ENCODE measurements at places on chromosomes 3 and 15. TPM values are rescaled to one million over a fixed set of nuclear protein-coding genes. Genes with fewer than 3 reads are reported as not detected.

FAM107A gene
- not detected for total RNA-seq

IL5RA gene
- total RNA-seq = 3.7 TPM

GABRA5 gene
- not detected for total RNA-seq

GNAT1 gene
- total RNA-seq = not detected

SOX14 gene
- total RNA-seq = not detected

ZNF106 gene
- total RNA-seq = 47.5 TPM

MCF2L2 gene
- 20.7 TPM for total RNA-seq

TMCO5A gene
- total RNA-seq = not detected

ZCWPW2 gene
- total RNA-seq = 0.37 TPM

ARPP21 gene
- not detected for total RNA-seq

OGG1 gene
- 26.3 TPM for total RNA-seq

STXBP5L gene
- total RNA-seq = not detected

MYO5C gene
- total RNA-seq = 4.1 TPM

ERICH6 gene
- not detected for total RNA-seq

LDHAL6B gene
- total RNA-seq = not detected

SLCO2A1 gene
- total RNA-seq = not detected

ATP13A5 gene
- not detected for total RNA-seq

ATOSA gene
- 139 TPM for total RNA-seq

AADACL2 gene
- not detected for total RNA-seq

SERPINI1 gene
- total RNA-seq = 2.4 TPM

SEMA6D gene
- not detected for total RNA-seq

CACNA1D gene
- 0.44 TPM for total RNA-seq
